ENCODE measurements at places on chromosomes 2 and 18.

GRCh38 chr2:223920109-223920508 lies 25.0 kb downstream of the WDFY1 start:
- DNase-seq: no peak

- no peak for DNase-seq
Measured at GRCh38 chr2:203914546-203915182, 21.9 kb upstream of the ICOS start.

DNA sequence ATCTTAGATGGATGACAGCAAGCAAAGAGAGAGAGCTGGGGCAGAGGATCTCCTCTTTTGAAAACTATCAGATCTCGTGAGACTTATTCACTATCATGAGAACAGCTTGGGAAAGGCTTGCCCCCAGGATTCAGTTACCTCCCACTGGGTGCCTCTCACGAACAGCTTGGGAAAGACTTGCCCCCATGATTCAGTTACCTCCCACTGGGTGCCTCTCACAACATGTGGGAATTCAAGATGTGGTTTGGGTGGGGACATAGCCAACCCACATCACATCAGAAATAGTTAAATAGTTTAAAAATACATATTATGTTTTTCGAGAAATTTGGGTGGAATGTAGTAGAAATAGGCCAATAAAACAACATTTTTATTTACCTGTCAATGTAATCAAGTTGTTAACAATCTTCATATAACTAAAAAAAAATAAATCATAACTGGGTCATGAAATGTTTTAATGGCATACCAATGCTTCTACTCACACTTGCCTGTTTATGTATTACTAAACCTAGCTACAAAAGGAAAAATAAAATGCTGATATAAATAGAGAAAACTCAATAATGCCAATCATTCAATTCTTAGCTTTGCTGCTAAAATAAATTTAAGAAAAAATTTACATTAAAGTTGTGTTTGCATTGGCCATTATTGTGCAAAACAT lies 608.9 kb downstream of the SUCLG1 start:
- DNase-seq: no peak

- no peak for DNase-seq
Measured at GRCh38 chr2:239690651-239691631, 290.1 kb upstream of the HDAC4 start.

GRCh38 chr2:100940240-100940639 lies 61.8 kb upstream of the RPL31 start:
- no peak for DNase-seq
